CD4-positive, alpha-beta T cell treated with Interleukin-15 for 1 hour (primary cell): ENCODE measurements at places on chromosomes 7 and 10.

DNA sequence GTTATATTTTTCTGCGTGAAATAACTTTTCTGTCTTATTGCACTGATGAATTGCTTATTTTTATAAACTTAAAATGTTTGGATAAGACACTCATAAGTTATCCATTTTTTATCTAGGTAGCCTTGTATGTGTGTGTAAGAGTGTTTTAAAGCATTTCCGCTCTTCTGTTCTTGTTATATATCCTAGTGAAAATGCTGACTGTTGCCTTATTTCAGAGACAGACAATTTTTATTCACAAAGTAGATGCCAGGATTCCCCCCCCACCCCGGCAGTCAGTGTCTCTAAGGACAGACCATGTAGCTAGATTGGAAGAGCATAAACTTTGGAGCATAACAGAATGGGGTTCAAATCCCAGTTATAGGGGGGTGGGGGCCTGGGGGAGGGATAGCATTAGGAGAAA, 1.6 kb downstream of the SMC3 start:
- DNase-seq, result no peak

GRCh38 chr7:41428381-41428780, 274.5 kb downstream of the INHBA start:
- no peak for DNase-seq

- DNase-seq, result no peak
Measured at GRCh38 chr10:49379596-49380410, 16.1 kb downstream of the DRGX start.

- DNase-seq, result no peak
Measured at GRCh38 chr10:104642658-104643302, 1.7 kb downstream of the SORCS3 start.

DNA sequence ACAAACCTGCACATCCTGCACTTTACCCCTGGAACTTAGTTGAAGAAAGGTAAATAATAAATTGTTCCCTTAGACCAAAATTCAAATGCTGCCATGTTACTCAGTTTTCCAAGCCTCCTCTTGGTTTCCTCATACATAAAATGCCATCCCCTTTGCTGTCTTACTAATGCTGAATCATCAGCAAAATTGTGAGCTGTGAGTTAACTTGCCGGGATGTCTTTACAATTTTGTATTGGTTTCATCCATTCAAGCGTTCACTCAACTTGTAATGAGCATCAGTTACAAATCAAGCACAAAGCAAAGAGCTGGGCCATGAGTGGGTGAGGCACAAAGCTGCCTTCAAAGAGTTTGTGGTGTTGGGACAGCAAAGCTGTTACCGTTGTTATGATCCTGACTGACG, 395.8 kb upstream of the ZMIZ1 start:
- no peak for DNase-seq

- no peak for DNase-seq
Measured at GRCh38 chr10:10313149-10313835, 704.4 kb upstream of the CELF2 start.

- no peak for DNase-seq
Measured at GRCh38 chr10:50882540-50882983, 2.9 kb downstream of the A1CF start.
